Eye (tissue), 1 donor: ENCODE measurements at places on chromosomes 13 and 19.

- peak; percentile 20 for DNase-seq
Measured at GRCh38 chr13:95258619-95259194, 42.5 kb downstream of the ABCC4 start.

GRCh38 chr19:35117116-35117515, 1.5 kb downstream of the FXYD3 start:
- peak; percentile 71 for DNase-seq

GRCh38 chr13:112985803-112986408, 16.9 kb downstream of the MCF2L start:
- no peak for DNase-seq

DNA sequence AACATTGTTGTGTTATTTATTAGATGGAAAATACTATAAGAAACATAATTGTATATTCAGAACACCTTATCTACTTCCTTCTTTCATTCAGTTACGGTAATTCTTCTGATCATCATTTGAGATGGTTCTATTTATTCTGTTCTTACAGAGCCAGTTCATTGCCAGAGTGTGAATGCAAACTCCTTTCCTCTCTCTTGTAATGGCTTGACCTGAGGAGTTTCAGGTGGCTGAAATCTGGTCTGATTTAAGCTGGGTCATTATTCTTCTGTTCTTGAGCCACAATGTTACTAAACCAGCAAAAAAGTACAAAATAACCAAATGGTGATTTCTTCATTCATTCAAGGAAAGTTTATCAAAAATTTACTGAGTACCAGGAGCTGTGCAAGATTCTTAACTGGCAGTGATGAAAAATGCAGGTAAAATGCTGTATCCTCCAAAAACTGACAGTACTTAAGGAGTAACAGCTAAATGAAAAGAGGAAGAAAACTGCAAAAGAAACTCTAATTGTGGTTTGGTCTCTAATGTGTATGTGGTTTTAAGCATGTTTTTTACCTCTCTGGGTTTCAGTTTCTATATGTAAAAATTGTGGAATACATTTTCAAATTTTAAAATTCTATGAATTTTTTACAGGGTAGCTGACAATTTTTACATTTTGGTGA, 182.4 kb upstream of the UFM1 start:
- no peak for DNase-seq

DNA sequence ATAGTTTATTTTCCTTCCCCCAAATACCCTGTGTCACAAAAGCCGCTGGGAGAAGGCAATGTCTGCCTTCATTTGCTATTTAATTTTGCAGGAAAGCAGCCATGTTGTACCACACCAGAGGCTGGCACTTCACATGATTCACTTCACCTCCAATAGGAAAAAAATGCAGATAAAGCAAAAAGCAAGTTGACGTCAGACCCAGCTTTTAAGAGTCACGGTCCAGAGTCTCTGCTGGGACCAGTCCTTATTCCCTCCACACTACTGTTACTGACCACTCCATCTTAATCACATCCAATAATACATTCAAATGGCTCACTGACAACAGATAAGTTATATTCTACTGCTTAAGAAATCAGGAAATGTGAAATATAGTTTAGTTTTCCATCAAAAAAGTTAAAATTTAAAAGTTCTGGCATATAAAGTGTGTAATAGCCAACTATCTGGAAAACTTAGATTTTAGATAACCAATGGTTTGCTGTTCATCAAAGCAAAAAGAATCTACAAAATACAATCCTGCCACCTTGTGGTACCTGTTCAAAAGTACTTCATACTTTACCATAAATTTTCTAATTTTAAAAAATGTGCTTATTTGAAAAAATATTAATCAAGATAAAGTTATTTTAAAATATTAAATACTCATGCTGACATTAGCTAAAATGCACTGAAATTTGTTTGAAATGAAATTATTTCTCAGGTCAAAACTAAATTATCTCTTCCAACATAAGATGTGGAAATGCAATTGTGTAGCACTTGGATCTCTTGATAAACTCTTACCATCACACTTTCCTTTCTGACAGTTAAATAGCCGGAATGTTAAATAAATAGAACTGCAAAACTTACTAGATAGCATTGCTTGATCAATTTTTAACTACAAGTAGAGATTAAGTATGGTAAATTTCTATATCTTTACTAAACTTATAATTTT, 97.3 kb downstream of the SERP2 start:
- DNase-seq: peak; percentile 51
